ENCODE measurements at places on chromosomes 3 and 15.

GRCh38 chr15:82309802-82310201, 39.5 kb downstream of the GOLGA6L10 start:
- no peak for DNase-seq

DNA sequence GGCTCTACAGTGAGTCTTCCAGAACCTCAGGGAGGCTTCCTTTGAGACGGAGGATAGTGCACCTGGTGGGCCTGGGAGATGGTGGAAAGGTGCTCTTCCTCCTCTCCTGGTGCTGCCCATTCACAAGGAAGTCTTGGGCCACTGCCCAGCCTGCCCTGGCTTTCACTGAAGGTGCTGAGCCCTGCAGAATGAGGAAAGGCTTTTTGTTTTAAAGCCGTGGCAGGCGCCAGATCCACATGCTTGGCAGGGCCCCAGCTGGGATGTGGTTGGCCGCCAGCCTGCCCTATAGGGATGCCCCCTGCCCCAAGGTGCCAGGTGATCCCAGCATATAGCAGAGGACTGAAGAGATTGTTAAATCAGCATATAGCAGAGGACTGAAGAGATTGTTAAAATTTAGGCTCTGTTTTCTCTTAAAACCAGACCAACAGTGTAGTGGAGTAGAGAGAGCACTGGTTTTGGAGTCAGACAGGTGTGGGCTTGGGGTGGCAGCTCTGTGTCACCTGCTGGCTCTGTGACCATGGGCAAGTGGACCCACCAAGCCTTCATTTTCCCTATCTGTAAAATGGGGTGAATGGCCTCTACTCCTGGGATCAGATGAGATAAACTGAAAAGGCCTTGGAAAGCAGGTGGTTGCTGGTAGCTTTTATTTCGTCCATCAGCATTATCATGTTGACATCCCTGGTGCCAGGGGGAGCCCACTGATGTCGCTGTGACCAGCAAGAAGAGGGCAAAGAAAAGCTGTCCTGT, 53.3 kb downstream of the SLC6A6 start:
- no peak for DNase-seq

DNA sequence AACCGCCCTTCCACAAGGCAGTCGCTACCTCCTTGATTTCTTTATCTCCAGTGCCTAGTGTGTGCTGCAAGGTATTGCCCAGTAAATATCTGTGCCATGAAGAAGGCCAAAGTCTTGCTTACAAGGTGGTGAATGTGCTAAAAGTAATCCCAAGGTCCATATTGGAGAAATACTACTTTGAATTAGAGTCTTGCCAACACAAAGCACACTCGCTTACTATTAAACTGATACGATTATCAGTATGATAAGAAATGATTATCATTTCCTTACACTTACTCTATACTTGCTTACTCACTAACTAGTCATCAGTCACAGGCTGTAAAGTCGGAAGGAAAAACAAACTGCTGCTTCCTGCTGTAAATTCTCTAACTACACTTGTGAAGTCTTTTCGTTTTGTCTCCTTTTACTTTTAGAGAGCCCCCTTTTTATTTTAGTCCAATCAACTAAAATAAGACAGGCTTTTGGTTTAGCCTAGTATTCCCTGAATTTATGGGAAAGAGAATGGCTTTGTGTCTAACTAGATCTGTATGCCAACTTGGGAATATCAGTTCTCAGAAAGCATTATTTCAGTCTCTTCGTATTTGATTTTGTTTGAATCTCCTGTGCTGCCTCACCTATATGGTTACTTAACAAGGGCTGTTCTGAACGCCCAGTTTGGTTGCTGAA, 107.1 kb upstream of the TSC22D2 start:
- no peak for DNase-seq

DNA sequence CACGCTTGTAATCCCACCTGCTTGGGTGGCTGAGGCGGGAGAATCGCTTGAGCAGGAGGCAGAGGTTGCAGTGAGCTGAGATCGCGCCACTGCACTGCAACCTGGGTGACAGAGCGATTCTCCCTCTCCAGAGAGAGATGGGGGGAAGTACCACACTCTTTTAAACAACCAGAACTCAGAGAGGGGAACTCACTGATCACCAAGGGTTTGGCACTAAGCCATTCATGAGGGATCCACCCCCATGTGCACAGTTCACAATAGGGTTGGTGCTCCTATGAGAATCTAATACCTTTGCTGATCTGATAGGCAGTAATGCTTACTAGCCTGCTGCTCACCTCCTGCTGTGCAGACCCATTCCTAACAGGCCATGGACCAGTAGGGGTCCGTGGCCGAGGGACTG, 51.6 kb downstream of the QTRT2 start:
- no peak for DNase-seq

DNA sequence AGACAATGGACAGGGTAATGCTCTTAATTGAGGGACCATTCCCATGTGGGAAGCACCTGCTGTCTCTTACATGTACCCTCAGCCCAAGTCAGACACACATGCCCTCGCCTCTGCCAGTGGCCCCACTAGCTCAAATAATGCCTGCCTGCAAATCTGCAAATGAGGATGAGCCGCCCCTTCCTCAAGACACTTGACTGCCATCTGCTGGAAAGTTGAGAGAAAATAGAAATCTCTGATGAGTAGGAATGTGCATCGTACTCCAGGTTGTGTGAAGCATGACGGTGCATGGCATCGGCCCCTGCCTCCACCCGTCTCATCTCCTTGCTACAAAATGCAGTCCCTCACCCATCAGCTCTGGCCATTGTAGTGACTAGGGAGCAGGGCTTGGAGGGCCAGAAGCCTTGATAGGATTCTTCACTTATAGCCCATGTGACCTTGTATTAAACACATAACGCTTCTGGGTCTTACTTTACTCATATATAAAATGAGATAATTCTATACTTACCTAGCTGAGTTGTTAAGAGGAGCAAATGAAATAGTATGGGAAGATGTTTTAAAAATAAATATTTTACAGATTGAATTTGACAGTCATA, 6.3 kb upstream of the SCN5A start:
- DNase-seq: no peak

- no peak for DNase-seq
Measured at GRCh38 chr15:92813485-92813884, 86.6 kb upstream of the CHD2 start.

GRCh38 chr3:131338948-131339640, 42.5 kb upstream of the NUDT16 start:
- DNase-seq: no peak

DNA sequence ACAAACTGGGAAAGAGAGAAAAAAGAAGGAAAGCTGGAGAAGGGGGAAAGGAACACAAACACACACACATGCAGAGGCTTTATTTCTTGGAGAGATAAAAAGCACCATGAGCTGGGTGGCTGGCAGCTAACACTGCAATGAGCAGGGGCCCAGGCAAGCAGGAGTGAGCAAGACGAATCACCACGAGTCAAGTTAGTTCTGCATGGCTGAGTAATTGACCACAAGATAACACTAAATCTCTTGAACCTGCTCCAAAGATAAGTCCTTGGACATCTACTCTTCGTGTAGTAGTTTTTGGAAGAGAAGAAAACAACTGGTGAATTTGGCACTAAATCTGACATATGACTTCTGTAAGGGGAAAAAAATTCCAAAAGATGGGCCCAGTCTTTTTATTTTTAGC, 100.9 kb downstream of the MYO5A start:
- DNase-seq: no peak

- no peak for DNase-seq
Measured at GRCh38 chr3:10653241-10653640, 147.9 kb upstream of the ATP2B2 start.

DNA sequence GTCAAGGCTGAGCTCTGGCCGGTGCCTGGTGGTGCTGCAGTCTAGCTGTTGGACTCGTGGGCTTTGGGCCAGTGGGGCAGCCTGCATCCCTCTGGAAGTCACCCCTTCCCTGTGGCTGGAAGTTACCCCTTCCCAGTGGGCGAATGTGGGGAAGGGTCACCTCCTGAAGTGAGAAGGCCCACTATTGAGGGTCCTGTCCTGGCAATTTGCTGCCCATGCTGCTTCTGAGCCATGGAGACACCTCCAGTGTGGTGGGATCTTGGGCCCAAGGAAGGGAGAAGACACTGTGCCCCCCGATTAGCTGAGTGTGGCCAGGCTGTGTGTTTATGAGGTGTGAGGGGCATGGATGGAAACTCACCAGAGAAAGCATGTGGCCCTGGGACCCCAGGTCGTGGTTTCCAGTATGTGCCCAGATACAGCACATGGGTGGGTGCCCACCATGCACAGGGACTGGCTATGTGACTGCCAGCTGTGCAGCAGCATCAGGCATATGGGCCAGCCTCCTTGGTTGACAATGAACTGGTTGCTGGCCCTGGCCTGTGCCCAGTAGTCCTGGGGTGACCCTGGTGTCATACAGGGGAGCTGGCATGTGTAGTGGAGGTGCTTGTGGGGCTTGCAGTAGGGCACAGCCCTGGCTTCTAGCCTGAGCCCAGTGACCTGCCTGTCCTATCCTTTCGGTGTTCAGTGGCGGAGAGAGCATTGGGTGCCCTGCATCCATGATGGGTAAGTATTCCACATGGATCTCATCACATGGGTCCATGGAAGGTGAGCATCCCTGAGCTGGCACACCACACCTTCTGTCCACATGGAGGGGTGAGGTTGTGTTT, 221.2 kb downstream of the SNRPN start:
- no peak for DNase-seq

DNA sequence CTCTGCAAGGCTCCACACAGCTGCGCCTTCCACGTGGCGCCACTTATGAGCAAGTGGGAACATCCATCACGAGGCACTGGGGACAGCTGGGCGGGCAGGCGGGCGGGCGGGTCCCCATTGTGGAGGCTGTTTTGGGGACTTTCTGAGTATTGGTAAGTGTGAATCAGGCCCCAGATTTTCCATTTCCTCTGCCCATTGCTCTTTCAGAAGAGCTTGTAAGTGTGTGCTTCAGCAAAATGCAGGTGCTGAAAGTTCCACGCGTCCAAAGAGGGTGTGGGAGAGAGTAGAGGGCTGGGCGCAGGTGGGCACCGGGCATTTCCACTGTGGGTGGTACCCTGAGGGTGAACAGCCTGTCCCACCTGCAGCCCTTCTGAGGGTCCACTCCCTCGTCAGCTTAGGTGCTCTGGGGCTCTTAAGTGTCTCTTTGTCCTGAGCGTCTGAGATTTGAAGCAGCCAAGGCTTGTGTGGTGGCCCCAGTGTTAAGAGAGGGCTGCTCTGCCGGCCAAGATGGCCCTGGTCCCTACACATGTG, 177.1 kb downstream of the RPLP1 start:
- DNase-seq: no peak

DNA sequence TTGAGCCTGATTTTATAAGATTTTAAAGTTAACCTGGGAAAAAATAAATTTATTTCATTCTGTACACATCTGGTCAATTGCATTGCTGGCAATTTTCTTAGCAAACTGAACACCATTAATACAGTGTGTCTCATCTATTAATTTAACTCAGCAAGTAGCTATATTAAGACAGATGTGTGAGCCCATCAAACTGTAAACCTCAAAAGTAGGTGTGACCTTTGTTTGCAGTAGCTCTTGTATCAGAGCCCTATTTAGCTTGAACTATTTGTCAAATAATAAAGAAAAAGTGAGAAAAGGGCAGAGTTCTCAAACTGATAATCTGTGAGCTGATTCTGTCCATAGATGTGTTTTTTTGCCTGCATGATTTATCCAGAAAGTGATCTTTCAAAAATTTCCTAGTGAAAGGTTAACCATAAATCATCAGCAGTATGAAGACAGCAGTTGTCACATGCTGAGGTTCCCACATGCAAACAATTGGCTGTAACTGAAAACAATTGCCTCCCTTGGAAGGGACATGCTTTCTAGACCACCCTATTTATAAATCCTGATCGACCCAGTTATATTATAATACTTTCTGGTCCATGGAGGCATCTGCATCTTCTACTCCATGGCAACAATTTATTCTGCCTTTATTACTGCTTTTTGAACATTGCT, 646.5 kb downstream of the NSUN3 start:
- DNase-seq: no peak

DNA sequence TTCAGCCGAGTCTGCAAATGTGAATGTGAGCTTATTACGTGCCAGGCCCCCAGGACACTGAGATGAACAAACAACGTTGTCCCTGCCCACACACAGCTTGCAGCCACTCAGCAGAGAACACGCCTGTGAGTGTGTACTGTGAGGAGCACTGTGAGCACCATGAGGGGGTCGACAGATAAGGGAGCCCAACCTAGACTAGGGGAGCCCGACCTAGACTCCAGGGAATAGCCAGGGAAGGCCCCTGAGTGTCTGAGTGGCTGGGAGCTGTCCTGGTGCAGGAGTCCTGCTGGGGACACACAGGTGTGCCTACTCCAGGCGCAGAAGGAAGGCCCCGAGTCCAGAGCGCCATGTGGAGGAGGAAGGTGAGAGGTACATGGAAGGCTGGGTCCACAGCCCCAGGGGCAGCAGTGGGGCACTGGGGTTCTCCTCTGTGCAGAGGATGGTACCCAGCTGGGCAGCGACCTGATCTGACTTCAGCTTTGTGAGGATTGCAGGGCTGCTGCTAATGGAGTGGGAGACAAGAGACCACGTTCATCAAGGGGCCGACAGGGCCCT, 36.5 kb downstream of the MGLL start:
- DNase-seq: no peak

DNA sequence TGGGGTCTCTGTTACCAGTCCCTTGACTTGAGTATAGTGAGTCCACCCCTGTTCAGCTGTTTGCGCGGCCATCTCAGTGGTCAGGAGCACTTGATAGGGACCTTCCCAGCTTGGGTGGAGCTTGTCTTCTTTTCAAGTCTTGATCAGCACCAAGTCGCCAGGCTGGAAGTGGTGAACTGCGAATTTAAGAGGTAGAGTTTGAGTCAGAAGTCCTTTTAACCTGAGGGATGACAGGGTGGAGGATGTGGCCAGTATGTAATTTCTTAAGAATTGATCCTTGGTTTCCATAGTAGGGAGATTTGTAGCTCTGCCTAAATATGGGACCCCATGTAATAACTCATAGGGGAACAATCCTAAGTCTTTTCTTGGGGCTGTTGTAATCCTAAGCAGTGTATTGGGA, 86.3 kb upstream of the XCR1 start:
- DNase-seq: no peak

DNA sequence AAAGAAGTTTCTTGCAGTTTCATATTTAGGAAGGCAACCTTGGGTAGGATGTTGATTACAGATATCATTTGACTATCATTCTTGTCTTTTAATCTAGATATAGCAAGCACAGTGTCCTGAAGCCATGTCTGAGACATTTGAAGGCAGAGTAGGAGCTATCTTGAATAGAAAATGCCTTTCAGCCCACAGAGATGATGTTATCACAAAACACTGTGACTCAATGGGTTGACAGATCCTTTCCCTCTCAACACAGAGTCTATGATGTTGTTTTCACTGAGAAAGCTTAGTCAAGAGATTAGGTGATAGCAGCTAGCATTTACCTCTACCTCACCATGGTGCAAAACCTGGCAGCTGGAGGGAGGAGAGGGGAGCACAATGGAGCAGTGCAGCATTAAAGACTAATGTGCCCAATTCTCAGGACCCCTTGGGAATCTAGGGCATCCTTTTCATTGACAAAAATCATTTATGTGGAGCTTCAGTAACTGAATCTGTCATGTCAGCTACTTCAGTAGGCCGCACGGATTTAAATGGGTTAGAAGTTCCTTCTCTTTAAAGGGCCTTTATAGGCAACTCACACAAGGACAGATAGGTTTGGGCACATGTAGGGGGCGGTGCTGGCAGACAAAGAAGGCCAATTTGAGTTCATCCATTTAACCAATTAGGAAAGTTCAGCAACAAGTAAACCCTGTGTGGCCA, 121.8 kb downstream of the AGBL1 start:
- no peak for DNase-seq

- DNase-seq: no peak
Measured at GRCh38 chr3:139519998-139520737, 19.4 kb downstream of the RBP1 start.

GRCh38 chr3:187629711-187630110, 40.5 kb downstream of the SST start:
- DNase-seq: no peak
